ENCODE measurements at places on chromosomes 7 and 10.

DNA sequence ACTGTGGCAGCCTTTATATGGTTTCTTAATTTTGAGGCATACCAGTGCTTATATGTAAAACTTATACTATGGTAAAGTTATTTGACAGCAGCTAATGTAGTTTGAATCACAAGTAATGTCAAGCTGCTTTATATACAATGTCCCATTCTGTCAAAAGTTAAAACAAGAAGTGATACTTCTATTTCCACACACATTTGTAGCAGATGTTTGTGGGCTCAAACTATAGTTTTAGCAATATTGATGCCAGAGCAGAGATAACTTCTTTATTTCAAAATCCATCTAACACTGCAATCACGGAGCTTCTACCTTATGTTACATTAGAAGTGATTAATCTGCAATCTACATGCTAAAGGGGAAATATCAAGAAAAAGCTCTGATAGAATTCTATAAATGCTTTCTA, 149.6 kb downstream of the ADK start:
- no peak for DNase-seq

GRCh38 chr10:11787846-11788245, 35.3 kb upstream of the PROSER2 start:
- no peak for DNase-seq

DNA sequence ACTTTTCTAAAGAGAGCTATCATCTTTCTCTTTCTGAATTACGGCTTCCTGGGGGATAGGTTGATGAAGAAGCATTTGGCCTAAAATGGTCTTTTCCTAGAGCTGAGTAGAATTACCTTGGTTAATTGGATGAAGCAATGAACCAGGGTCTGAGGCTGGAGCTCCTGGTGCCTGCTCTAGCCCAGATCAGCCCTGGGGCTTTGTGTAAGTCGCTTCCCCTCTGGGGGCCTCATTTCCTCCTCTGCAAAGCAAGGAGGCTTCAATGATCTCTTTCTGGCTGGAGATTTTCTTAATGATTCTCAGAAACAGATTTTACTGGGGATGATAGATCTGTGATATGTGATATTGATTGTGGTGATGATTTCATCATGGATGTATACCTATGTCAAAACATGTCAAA, 3.5 kb upstream of the CPA2 start:
- DNase-seq, result no peak

DNA sequence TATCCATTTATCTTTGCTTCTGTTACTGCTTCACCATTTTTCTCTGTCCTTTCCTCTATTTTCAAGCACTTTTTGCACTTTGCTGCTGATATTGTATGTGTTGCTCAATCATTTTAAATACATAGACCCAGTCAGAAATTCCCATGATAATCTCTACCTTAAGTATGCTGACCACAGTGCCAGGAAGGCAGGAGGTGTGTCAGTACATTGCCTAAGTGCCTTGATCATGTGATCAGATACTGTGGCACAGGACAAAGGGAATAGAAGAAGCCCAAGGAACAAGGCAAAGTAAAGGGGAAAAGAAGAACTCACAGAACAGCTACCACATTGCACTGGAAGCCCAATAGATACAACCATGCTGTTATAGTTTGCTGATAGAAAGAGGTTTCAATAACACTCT, 53.7 kb upstream of the CD36 start:
- DNase-seq, result no peak

DNA sequence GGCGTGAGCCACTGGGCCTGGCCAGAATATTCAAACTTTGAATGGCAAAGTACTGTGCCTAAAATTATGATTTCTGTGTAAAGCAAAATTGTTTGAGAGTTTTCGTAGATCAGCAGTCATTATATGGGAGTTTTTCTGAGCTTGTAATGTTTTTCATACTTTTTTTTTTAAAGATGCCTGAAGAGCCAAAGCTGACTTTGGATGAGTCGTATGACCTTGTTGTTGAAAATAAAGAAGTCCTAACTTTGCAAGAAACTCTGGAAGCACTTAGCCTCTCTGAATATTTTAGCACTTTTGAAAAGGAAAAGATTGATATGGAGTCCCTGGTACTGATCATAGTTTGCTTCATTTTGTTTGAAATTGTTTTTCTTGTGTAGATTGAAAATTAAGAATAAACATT, 26.7 kb downstream of the SEC23IP start:
- DNase-seq, result no peak

GRCh38 chr7:105838627-105839231, 37.7 kb downstream of the ATXN7L1 start:
- no peak for DNase-seq

DNA sequence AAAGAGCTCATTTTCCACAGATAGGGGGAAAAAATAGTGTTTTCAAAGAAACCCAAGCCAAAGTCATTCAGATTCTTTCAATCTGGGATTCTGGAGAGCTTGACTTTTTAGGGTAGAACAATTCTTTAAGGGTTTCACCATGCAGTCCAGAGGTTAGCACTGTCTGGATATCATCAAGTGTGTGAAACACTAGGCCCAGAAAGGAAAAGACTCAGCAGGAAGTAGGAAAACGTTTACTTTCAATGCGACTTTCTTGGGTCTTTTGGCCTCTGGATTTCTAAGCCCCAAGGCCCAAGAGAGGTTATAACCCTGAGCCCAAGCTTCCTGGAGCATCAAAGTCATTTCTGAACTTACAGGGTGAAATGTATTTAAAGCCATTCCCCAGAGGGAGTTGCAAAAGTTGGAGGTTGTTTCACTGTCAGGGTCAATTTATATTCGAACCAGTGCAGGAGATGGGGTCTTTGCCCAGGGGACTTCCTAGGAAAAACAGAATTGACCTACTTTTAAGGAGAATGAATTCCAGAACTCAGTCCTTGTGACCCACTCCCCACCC, 158.0 kb downstream of the C7orf25 start:
- DNase-seq, result no peak

- no peak for DNase-seq
These were observed 35.2 kb downstream of the KCNMA1 start for GRCh38 chr10:77602231-77602912.

GRCh38 chr7:2706685-2707126, 18.7 kb downstream of the AMZ1 start:
- DNase-seq, result no peak

DNA sequence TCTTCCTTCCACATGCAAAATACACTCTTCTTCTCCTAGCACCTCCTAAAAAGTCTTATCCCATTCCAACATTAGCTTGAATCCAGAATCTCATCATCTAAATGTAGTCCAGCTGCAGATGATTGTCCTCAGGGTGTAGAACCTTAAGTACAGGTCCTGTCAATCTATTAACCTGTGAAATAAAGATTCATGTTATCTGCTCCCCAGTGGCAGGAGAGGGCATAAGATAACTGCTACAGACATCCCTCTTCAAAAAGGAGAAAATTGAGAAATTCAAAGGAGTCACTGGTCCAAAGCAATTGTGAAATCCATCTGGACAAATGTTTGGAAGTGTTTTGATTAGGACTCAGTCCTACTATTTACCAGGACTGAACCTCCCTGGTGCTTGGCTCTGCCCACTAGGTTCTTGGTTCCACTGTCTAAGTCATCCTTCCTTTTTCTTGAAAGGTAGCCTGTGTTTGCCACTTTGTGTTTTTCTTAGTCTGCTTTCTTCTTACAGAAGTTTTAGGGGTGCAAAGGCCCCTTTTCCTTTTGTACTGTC, 96.2 kb downstream of the ADD3 start:
- DNase-seq, result no peak

DNA sequence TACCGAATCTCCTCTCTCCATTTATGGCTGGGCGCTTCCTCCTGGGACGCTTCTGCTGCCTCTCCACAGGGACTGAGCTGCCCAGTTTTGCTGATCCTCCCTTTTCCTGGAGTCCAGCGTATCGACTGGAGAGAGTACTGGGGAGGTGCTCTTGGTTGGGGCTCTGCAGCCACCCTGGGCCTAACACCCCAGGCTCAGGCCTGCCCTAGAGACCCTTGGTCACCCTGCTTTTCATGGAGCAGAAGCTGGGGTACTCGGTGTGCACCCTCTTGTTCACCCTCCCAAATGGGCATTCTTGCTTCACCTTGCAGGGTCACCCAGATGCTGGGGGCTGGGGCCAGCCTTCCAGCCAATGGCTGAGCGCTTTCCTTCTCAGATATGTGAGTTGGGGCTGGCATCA, 88.8 kb upstream of the RET start:
- DNase-seq, result no peak

DNA sequence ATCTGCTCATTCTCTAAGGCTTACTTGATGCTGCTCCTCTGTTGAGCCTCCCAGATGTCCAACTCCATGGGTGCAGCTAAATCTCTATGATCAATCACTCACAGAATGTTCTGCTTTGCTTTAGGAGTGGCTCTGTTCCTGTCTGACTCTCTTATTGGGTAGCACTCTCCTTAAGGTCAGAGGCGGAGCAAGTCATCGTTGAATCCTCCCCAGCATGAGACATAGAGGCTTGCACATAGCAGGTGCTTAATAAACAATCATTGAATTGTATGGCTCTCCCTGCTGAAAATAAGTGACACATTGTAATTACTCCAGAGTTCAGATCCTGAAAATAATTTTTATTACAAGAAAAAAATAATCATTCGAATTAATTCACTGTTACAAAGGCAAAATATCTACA, 69.7 kb downstream of the NPS start:
- DNase-seq, result no peak

DNA sequence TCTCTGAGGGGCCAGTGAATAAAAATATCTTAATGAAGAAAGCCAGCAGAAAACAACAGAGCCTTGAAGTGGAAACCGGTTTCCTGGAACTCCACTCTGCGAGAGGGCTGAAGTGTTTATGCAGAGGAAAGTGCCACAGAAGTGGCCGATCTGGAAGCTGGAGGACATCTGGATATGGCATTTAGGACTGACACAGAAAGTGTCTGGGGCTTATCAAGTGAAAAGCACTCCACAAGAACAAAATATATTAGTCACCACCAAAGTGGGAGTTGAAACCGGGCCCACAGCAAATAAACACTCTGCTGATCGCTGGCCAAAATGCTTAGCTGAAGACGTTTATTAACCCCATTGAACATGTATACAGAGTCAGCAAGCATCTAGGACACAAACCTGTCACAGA, 7.8 kb downstream of the NOD1 start:
- no peak for DNase-seq

DNA sequence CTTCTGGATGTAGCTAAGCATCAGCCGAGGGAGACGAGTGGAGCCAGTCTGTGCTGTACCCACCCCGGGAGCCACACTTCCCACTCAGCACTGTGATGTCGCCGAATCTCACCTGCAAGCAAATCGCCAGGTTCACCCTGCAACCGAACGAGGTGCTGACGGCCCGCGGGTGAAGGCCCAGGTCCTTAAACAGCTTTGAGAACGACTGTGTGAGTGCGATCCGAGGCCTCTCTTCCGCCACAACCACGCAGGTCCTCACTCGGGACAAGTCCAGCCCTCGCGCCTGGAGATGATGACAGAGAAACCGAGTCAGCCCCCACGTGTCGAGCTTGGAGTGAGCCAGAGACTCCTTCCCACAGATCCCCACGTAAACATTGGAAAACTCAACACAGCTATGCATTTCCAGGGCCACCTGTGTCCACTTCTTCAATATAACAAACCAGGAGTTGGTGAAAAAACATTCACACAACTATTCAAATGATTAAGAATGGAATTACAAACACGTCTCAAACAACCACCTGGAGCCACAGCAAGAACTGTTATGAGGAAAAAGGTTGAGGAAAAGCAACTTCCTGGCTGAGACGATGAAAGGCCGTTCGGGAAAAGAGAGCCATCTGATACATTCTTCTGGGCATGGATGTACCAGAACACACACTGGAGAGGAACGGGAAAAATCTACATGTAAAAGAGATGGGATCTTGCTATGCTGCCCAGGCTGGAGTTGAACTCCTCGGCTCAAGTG, 191.8 kb downstream of the ZMYND11 start:
- DNase-seq, result no peak

DNA sequence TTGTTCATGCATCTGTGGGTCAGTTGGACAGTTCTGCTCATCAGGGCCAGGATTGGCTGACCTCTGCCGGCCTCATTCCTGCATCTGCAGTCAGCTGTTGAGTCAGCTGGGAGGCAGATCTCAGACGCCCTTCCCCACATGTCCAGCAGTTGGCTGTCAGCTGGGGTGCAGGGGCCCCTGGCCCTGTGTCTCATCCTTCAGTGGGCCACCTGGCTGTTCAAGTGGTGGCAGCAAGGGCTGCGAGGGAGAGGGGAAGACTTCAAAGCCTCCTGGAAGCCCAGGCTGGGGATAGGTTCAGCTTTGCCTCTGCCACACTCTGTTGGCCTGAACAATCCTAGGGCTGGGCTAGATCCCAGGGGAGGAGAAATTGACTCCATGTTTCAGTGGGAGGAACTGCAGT, 33.2 kb downstream of the TACR2 start:
- DNase-seq, result no peak

DNA sequence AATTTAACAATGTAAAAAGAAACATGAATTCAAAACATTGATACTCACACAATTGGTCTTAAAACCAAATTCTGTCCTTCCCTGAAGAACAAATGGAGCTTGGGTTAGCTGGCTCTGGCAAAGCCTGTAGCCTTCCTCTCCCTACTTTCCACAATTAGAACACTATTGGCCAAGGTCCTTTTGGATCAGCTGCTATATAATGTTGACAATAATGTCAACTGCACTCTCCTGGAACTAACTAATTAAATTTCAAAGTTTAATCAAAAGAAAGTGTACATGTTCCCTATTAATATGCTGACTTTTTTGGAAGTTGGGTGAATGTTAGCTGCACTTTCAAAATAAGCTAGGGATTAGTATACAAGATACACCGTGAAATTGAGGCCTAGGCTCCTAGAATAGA, 440.1 kb upstream of the NFE2L3 start:
- no peak for DNase-seq

GRCh38 chr7:151468217-151469018, 28.5 kb upstream of the CRYGN start:
- DNase-seq, result no peak

GRCh38 chr7:105512415-105512814, 9.7 kb downstream of the PUS7 start:
- no peak for DNase-seq

GRCh38 chr7:127758845-127759244, 106.9 kb downstream of the SND1 start:
- DNase-seq, result no peak

GRCh38 chr7:35797311-35797710, 3.5 kb upstream of the SEPTIN7 start:
- DNase-seq, result no peak

DNA sequence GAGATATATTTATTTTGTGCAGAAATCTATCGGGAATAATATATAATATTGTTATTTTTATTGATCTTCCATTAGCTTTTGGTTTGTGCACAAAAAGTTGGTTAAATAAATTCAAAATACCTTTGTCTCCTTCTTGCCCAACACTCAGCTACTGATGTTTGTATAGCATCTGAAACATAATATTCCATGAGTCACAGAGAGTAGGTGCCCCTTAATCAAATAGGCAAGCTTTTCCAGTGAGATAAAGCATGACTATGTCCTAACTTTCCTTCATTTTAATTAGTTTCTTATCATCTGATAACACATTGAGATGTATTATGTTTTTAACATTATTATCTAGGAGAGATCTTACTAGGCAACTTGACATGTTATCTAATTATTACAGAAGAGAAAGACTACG, 432.2 kb downstream of the KIF20B start:
- DNase-seq, result no peak

GRCh38 chr10:14259696-14260566, 70.8 kb downstream of the FRMD4A start:
- no peak for DNase-seq
